ENCODE measurements at places on chromosomes 2 and 18.

DNA sequence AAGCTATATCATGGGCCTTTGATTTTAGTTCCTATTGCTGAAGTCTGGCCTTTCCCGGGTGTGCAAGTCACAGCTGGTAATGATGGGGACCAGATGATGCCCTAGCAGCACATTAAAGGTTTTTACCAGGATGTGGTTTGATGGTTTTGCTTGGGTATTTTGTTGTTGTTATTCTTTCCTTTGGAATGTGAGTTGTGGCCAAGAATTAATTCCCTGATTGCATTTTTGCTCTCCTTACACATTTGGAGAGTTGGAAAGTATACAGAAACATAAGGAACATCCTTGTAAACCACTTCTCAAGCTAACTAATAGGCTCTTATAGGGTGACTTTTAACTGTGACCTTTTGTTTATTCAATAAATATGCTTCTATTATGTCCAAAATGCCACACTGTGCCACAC is 154.1 kb upstream of the MMADHC start:
- no peak for DNase-seq

GRCh38 chr2:237734905-237735623 is 63.5 kb upstream of the RBM44 start:
- no peak for DNase-seq

DNA sequence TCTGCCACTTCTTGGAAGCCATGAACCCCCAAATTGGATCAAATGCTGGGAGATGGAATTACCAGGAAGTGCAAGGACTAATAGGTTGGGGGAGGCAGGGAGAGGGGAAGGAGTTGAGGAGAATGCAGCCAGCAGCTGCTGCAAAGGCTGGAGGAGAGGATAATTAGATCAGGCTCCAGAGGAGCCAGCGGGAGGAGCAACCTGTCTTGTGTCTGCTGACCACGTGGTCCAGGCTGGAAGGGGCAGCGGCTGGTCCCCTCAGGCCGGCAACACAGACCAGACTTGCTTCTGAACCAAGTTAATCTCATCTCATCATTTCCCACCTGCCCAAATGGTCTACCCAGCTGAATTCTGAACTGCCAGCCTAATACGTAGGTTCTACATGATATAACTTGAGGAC is 68.3 kb downstream of the MRO start:
- DNase-seq: no peak

GRCh38 chr2:161316701-161317100 is 8.5 kb downstream of the PSMD14 start:
- DNase-seq: no peak

GRCh38 chr2:177742851-177743250 is 329.7 kb downstream of the PDE11A start:
- DNase-seq: no peak

GRCh38 chr2:88751768-88752167 is 60.3 kb downstream of the RPIA start:
- no peak for DNase-seq

GRCh38 chr2:172535119-172535518 is 20.8 kb upstream of the PDK1 start:
- DNase-seq: no peak

All from stimulated activated CD8-positive, alpha-beta memory T cell treated with anti-CD3 and anti-CD28 coated beads, Interleukin-4, amount 100 ng/mL, for 4 hours (primary cell).